Effector memory CD4-positive, alpha-beta T cell (primary cell): ENCODE measurements at places on chromosomes 7 and 10.

DNA sequence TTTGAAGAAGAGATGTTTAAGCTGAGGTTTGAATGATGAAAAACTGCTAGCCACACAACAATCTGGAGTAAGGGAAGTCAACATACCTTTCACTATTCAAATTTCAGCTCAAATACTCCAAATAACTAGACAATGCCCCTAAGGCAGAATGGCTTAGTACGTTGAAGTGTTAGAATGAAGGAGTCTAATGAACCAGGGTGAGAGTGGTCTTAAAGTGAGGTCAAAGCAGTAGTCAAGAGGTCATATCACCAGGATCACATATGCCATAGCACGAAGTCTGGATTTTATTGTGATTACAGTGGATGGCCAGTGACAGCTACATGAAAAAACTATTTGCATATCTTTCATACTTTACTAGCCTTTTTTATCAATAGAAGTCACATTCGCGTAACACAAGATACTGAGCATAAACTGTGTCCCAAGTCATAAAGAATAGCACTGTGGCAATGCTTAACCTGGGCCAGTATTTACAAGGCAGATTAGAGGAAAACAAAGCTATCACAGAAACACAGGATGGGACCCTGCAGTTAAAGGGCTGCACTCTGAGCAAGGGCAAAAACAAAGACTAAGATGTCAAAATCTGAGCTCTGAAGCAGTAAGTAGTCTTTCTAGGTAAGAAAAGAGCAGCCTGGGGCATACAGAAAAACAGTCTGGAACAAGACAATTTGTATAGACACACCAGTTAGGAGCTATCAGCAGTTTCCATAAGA, 61.5 kb downstream of the HYCC1 start:
- DNase-seq = no peak

- no peak for DNase-seq
Observed at GRCh38 chr7:142445019-142445686, 187.3 kb upstream of the PRSS58 start.

DNA sequence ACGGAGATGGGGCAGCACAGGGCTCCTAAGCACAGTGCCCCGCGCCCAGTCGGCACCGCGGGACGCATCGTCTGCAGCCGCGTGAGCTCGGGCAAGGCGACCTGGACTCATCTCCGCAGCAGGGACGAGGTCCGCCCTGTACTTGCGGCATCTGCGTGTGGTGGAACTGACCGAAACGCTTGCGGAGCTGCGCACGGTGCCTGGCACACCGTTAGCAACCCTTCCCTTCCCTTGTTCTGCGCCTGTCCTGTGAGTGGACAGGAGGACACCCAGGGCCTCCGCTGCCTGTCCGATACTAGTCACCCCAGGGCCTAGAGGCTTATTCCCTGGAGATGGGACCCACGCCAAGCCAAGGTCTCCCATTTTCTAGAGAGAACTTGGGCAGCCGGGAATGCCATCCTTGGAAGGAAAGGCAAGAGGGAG, 98.5 kb downstream of the WDR11 start:
- no peak for DNase-seq

DNA sequence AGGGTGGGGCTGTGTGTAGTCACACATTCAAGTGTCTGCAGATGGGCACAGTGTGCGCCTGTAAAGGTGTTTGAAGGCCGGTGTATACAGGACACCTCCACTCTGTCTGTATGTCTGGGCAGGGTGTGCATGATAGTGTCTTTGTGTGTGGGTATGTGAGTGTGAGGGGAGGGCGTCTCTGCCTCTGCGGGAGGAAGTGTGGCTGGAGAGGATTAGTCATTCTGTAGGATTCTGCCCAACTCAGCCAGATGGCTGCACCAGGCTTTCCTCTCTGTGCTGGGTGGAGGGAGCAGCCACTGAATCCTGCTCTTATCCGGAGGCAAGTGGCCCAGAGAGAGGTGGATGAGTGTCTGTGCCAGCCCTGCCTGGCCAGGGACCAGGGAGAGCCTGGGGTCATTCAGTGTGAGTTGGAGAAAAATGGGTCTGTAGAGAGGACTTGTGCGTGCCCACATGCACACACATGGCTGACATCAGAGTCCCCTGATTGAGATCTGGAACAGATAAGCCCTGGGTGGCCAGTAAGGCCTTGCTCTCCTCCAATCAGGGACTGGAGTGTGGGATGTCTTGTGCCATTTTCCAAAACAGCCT, 1.7 kb downstream of the SFXN3 start:
- peak; percentile 45 for DNase-seq

DNA sequence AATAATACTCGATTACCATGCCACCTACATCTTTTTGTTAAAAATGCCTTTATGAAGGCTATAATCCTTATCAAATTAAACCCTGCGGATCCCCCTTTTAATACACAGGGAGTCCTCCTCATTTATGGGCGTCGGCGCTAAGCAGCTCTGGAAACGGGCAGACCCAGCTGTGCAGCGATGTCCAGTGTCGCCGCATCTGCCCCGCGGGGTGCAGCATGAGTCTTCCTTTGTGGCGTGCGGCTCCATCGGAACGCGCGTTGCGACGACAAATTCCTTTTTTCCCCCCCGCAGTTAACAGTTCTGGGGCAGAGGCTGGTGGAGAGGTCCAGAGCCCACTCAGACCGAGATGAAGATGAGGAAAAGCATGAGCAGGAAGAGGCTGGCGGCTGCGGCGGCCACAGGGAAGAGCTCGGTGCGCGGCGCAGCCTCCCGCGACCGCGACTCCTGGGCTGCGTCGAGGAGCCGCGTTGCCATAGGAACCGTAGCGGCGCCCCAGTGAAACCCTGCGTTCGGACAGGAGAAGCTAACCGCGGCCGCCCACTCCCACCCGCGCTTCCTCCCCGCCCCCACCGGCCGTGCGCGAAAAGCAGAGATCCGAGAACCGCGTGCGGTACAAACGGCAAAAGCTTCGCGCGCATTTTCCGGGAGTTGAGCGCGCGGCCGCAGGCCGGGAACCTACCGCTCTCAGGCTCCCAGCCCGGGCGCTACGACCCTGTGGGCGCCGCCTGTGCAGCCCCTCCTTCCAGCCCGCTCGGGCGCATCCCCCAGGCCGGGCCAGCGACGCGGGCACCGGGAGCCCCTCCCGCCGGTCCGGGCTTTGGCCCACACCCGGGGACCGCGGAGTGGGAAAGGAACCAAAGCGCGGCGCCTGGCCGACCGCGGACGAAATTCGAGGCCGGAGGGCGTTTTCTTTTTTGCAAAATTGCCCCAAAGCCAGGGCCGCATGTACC, 130.6 kb downstream of the SPAG6 start:
- DNase-seq = no peak

DNA sequence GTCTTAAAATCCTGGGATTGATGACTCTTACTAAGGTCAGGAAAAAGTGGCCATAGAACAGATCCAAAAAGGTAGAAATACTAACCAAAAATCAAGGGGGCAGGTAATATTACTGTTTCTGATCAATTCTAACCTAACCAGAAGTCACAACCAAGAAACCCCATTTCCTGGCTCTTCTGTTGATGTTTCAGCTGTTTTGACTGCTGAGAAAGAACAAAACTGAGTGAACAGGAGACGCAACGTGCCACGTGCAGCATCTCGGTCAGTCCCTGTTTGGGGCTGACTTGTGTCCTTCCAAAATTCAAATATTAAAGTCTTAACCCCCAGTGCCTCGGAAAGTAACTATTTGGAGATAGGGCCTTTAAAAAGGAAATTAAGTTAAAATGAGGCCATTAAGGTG, 56.8 kb downstream of the JAZF1 start:
- DNase-seq = no peak

GRCh38 chr7:2722591-2722990, 34.6 kb downstream of the AMZ1 start:
- DNase-seq = no peak

GRCh38 chr7:135685306-135686084, 23.2 kb downstream of the STMP1 start:
- DNase-seq = no peak

DNA sequence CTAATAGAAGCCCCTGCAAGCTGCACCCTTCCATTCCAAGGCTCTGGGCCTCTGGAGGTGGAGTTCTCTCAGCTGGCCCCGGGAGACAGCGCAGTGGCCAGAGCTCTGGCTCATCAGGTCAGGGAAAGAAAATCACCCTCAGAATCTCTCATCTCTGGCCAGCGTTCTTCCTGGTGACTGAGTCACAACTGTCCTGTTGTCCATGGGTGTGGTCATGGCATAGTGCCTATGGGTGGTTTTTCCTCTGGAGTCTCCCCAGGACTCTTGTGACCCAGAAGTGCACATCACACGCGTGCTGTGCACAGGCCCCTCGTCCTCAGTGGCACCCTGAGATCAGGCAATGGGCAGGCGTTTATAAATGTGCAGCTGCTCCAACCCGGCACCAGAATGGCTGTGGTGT, 27.4 kb upstream of the FXYD4 start:
- DNase-seq = no peak

GRCh38 chr10:79234391-79235315, 112.6 kb upstream of the PPIF start:
- DNase-seq = no peak

GRCh38 chr10:125795128-125795527, 19.5 kb upstream of the MMP21 start:
- DNase-seq = no peak

GRCh38 chr10:103814626-103815370, 40.6 kb downstream of the SH3PXD2A start:
- DNase-seq = no peak

GRCh38 chr7:30433506-30433905, 45.1 kb downstream of the NOD1 start:
- DNase-seq = no peak

DNA sequence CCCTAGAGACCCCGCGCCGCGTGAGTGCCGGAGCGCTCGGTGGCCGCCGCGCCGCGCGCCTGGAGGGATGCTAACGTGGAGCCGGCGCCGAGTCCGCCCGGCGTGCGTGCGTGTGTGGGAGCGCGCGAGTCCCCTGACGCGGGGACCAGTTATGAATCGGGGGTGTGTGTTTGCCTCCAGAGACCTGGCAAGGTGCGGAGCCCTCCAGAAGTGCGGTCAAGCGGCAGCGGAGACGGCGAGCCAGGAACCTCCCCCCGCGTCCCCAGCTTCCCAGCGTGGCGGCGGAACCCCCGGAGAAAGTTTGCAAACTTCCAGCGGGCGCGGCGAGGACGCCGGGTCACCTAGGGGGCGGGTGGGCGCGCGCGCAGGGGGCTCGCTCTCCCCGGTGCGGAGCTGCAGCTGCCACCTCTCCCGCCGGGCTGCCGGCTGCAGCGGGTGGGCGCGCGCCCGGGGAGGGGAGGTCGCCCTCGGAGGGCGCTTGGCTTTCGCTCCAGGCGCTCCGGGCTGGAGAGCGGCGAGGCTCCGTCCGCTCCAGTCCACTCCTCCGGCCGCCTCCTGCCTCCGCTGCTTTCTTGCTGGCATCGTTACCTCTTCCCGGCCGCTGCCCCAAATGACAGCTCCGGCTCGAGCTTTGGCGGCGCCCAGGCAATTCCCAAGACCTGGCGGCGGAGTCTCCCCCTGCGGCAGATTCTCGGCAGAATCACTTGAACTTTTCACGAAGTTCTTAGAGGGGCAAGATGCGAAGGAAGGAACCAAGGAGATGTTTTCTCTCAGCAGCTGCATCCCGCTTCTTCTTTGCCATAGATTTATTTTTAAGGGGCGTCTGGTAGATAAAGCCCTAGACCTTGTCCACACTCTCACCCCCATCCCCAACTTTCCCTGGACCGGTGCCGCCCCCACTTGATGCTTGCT, 2.3 kb upstream of the CREB5 start:
- DNase-seq = no peak

GRCh38 chr10:48778193-48778857, 93.7 kb downstream of the WDFY4 start:
- no peak for DNase-seq

GRCh38 chr7:130927062-130927461, 193.1 kb upstream of the KLF14 start:
- no peak for DNase-seq

DNA sequence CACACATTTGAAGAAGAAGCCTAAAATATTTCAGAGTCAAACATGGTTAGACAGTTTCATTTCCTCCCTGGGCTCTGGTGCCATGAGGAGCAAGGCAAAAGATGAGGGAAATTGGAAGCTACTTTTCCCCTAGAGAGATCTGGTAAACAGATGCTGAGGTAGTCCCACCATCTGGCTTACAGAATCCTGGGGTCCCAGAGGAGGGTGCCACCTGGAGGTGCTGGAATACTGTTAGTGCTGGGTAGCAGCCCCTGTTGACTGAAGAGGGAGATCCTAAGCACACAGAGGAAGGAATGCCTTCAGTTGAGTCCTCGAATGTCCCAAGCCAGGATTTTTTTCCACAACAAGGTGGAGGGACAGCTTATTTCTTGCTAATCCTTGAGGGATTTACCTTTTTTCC, 160.1 kb downstream of the FZD1 start:
- DNase-seq = no peak

- no peak for DNase-seq
Observed at GRCh38 chr7:99170065-99170729, 26.3 kb upstream of the SMURF1 start.

DNA sequence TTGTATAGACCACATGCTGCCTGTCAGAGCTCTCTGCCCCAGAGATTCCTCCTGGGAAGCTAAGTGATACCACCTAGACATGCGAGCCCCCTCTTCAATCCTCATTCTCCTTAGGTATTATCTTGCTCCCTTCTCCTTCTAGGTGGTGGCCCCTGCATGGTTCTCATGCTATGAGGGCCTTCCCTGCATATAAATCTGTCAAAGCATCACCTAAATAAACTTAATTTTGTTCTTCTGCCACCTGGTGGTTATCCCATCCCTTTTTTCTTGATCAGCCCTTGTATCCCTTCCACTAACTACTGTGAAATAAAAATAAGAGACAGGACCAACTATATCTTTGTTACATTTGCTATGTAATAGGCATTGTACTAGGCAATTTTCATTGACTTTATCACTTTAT, 242.1 kb downstream of the CDC14C start:
- no peak for DNase-seq

- DNase-seq = no peak
Observed at GRCh38 chr10:72622271-72622670, 3.6 kb downstream of the MICU1 start.

DNA sequence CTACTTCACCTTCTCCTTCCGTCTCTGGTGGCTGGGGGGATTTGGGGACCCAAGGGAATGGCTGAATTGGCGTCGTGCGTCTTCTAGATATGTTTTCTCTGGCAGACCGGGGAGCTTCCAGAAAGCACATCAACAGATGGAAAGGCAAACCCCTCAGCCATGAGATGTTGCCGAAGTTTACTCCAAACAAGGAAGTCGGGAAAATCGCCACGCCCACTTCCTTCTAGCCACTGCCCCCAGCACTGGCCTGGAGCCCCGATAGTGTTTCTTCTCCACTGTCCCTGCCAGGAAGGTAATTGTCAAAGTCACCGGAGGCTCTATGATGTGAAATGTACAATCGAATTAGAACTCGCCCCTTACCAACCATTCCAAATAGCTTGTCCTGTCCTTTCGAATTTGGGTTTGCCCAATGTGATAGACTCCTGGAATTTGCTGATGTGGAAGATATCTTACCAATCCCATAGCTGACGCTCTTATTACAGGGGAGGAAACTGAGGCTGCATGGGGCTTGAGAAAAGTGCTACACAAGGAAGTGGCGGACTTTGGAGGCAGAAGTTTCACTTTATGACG, 191.0 kb downstream of the LSM5 start:
- DNase-seq = no peak

GRCh38 chr10:11489591-11489990, 121.9 kb downstream of the USP6NL start:
- DNase-seq = no peak
